ENCODE measurements at places on chromosomes 7 and 10.

DNA sequence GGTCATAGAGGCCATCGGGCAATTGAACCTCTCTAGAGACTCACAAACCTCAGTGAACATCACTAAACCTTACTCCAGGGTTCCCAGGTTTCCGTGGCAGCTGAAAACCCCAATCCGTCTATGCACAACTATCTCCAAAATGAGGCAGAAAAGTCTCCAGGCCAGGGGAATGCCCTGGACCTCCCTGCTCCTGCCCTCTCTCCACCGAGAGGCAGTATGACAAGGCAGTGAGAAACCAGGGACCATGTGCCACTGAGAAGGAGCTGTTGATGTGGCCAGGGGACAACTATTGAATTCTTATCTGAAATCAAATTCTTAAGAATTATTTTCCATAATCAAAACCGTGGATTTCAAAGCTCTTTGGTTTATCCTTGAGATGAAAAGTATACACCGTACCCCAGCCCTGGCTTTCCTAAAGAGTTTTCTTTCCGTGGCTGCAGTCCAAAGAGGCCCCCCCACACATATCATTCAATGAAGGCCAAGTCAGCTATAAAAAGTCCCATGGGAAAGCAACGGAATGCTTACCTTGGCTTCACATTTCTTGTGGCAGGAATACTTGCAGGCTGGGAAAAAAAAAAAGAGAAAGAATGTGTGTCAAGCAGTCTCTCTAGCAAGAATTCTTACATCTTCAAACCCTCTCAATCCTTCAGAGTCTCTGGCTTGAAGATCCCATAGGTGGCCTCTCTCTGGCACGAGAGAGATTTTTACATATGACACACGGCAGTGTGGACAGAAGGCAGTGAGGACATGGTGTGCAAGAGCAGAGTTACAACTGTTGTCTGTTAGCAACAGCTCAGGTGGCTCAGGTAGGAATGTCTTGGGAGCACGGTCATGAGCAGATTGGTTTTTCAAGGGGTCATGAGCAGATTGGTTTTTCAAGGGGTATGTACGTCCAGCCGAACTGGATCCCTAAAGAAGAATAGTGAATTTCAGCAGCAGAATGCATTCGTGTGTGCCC lies 75.2 kb downstream of the TNS3 start:
- DNase-seq, result no peak

- DNase-seq, result no peak
These were observed 151.9 kb downstream of the ZMYND11 start for GRCh38 chr10:287026-287709.

DNA sequence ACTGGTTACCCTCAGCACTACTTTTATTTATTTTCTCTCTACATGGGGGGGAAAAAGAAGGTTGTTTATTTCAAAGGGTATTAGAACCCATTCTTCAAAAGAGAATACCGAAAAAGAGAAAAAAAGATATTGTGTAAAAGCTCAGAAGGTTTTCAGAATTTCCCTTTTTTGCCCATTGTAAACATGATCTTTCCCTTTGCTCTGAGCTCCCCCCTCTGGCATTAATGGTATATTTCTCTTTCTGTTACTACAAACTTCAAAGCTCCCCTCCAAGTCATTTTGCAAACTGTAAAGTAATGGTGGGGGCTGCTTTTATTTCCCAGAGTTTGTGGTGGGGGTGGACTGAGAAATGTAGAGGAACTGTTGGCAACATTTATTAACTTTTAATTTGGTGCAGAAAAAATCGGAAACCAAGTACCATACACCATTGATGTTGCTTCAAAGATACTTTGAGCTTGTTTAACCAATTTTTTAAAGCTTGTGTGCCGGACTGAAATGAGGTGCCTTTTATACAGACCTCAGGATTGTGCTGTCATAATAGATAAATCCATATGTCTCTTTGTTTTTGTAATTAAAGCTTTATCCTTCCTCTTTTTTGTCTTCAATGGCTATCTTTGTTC lies 181.5 kb downstream of the EXOC4 start:
- no peak for DNase-seq

DNA sequence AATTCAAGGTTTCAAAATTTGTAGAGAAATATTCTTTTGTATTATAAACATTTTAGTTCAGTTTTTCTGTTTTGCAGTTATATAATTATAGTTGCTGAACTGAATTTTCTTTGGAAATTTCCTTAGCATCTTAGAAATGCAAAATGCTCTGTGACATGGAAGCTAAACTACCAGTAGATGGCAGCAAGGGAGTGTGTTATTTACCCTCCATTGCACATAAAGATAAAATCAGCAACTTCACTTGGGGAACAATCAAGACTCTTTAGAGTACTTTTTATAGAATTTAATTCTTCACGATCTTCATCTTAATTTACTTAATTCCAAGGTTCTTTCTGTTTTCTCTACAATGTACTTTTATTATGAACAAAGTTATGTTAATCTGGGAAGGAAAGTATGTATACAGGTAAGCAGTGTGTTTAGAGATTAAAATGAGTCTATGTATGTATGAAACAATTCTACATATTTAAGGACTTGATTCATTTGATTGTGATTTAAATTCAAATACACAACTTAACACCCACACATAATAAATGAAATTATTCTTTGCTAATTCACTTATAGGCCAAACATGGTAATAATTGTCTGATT lies 404.2 kb downstream of the THSD7A start:
- DNase-seq, result no peak

- no peak for DNase-seq
These were observed 21.6 kb downstream of the TES start for GRCh38 chr7:116231949-116232348.

DNA sequence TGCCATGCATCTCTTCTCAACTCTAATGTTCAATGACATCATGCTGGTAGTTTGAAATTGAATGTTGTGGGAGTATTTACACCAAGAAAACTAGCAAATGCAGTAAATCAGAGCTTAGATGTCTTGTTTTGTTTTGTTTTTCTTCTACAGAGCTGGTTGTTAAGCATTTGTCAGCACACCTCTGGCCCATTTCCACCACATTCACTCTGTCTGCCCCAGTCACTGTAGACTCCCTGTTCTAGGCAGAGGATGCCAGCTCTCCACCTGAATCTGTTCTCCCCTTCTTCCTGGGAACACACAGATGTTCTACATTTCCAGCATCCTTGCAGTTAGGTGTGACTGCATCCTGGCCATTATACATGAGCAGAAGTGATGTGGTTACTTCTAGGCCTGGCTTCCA lies 4.1 kb upstream of the ARHGAP22 start:
- DNase-seq, result no peak
